ENCODE measurements at places on chromosomes 4 and X.

DNA sequence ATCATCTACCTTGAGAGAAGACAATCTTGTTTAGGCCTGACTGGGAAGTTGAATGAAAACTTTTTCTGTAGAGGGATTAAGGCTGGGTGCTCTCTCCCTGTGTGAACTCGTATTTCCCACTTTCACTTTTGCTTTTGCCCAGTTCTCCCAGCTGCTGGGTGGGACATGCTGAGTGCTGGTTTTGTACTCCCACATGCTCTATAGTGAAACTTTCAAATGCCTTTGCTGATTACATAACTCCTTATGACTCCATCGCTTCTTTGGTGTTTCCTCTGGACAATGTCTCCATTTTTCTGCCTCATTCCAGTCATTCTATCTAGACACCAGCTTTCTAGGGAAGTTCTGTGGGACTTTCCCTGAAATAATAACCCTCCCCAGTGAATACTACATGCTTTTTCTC, 100.5 kb downstream of the CLNK start:
- DNase-seq = no peak

- DNase-seq = no peak
Measured at GRCh38 chr4:77636902-77637301, 31.3 kb downstream of the CXCL13 start.

GRCh38 chrX:34961662-34962061, 19.1 kb downstream of the FAM47B start:
- no peak for DNase-seq

- DNase-seq = no peak
Measured at GRCh38 chrX:16465081-16465876, 184.7 kb upstream of the S100G start.

DNA sequence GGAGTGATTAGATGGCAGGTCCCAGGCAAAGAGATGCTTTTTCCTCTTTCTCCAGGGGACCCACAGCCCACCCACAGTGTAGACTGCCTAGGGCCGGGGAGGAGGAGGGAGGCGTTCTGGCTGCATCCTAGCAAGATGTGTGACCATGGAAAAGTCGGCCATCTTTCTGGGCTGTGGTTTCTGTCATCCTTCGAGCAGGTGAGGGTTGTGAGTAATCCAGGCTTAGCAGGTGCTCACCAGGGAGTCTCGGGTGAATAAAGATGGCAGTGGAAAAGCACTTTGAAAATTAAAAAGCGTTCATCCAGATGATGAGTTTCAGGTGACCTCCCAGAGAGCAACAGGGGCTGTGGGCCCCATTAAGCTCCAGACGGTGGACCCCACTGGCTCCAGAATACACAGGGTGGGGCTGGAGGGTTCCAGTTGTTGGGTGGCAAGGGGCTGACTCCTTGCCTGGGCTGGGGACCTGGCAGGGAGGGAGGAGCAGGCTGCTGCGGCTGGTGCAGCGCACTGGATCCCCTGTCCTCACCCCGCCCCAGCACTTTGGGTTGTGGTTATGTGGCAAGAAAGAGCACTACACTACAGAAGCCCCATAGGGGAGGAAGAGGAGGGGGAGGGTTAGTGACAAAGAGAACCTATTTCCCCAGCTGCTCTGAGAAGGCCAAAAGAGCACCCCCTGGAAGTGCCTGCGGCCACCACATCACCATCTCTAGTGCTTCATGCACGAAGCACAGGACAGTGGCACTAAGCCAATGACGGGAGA, 23.7 kb downstream of the ELF4 start:
- DNase-seq = peak; percentile 56

DNA sequence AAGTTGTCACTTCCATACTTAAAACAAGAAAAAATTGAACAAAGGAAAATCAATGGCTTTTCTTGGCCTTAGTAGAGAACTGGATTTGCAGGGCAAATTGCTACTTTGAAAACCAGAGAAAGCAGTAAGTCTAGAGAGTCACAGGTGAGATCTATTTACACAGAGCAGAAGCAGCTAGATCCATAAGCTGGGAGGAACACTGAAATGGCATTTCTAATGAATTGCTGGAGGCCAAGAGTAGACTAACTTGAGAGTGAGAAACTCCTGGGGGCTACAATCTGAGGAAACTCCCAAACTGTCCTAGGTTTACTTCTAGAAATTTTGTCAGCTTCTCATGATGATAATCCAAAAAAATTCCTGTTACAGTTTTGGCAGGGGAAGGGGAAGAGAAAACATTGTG, 133.3 kb downstream of the SPCS3 start:
- DNase-seq = no peak

- DNase-seq = no peak
Measured at GRCh38 chr4:128349921-128350320, 62.3 kb upstream of the PGRMC2 start.

- DNase-seq = no peak
Measured at GRCh38 chrX:72247206-72247942, 8.5 kb upstream of the ERCC6L start.

GRCh38 chr4:22471999-22472461, 43.8 kb downstream of the ADGRA3 start:
- DNase-seq = no peak

GRCh38 chr4:99853999-99854398, 37.4 kb downstream of the DAPP1 start:
- DNase-seq = no peak

- no peak for DNase-seq
Measured at GRCh38 chr4:19030536-19030935, 1009.0 kb upstream of the LCORL start.

GRCh38 chr4:185921583-185922555, 109.9 kb upstream of the SORBS2 start:
- DNase-seq = no peak

DNA sequence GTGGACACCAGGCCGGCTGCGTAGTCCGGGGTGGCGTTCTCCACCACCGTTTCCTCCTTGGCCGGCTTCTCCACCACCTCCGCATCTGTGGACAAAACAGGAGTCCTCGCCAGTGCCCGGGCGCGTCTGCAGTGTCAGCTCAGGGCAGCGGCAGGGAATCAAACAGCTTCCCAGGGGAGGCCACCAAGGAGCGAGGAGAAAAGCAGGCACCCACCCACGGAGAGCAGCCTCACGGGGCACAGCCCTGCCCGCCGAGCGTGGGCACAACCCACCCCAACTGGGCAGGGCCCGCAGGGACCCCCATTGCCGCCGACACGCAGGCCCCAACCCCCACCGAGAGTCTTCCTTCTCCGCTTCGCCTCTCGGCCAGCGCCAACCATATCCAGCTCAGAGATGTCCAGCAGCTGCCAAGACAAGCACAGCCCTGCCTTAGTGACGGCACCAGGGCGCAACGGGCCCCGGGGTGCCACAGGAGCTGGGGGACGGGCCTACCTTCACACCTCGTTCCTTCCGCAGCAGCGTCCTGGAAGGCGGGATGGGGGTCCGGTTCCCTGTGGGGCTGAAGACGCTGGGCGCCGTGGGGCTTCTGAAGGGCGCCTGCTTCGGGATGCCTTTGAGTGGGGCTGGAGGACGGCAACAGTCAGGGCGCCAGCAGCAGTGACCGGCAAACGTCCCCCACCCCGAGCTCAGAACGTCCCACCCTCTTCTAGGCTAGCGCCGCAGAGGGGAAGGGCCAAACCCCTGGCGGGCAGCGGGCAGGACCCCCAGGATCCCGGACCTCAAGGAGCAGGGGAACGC, 22.8 kb downstream of the NELFA start:
- DNase-seq = no peak

- DNase-seq = no peak
Measured at GRCh38 chr4:76590798-76591281, 155.8 kb downstream of the SHROOM3 start.

DNA sequence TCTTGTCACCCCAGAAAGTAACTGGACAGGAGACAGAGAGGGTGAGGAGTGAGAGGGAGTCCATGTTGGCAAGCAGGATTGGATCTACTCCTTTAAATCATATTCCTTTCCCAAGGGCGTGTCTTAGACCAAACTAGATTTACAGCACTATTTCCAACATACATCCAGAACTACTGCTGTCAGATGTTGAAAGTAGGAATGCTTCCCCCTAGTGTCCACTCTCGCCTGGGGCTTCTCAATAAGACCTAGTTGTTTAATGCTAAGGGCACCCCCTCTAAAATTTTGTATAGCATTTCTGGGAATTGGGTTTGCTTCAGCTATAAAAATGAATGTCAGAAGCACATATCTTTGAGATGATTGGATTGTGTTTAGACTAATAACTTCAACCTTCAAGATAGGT, 13.3 kb downstream of the OFD1 start:
- DNase-seq = peak; percentile 38

GRCh38 chrX:136780763-136781162, at the start of gene ARHGEF6:
Gene ARHGEF6 (minus strand): TSS chrX:136780932. CDS start chrX:136780882, 50 bp downstream.
- peak; percentile 22 for DNase-seq

GRCh38 chrX:134803551-134804183, 145.4 kb upstream of the PLAC1 start:
- DNase-seq = no peak

DNA sequence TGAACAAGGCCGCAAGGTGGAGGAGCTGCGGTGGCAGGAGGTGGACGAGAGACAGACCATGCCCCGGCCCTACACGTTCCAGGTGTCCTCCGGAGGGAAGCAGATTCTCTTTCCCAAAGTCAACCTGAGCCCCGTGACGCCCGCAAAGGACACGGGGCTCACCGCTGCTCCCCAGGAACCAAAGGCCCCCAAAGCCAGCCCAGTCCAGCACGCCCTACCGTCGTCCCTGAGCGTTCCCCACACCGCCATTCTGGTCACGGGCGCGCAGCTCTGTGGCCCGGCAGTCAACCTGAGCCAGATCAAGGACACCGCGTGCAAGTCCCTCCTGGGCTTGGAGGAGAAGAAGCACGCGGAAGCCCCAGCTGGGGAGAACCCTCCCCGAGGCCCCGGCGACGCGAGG, 72.2 kb downstream of the AASDH start:
- no peak for DNase-seq

- DNase-seq = no peak
Measured at GRCh38 chr4:4599481-4600275, 57.8 kb upstream of the STX18 start.

GRCh38 chr4:118396881-118397622, 44.2 kb upstream of the PRSS12 start:
- DNase-seq = no peak

GRCh38 chr4:138919094-138919936, 96.3 kb upstream of the NOCT start:
- DNase-seq = no peak

GRCh38 chrX:44082829-44083228, 109.6 kb upstream of the NDP start:
- DNase-seq = no peak

DNA sequence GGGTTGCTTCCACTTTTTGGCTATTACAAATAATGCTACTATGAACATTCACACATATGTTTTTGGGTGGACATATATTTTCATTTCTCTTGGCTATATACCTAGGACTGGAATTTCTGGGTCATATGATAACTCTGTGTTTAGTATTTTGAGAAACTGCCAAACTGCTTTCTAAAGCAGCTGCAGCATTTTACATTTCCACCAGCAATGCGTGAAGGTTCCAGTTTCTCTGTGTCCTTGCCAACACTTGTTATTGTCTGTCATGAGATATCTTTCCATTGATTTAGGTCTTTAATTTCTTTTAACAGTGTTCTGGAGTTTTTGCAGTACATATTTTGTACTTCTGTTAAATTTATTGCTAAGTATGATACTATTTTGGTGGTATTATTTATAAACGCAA, 48.3 kb downstream of the CLCN5 start:
- no peak for DNase-seq

GRCh38 chr4:150080875-150081274, 2.6 kb downstream of the DCLK2 start:
- no peak for DNase-seq

GRCh38 chr4:17324386-17324830, 187.5 kb downstream of the QDPR start:
- peak; percentile 63 for DNase-seq

- no peak for DNase-seq
Measured at GRCh38 chr4:4439782-4440181, 52.9 kb downstream of the NSG1 start.

GRCh38 chr4:68390205-68390935, 40.5 kb upstream of the YTHDC1 start:
- DNase-seq = no peak

GRCh38 chr4:61201961-61202637, 2.0 kb downstream of the ADGRL3 start:
- DNase-seq = no peak

DNA sequence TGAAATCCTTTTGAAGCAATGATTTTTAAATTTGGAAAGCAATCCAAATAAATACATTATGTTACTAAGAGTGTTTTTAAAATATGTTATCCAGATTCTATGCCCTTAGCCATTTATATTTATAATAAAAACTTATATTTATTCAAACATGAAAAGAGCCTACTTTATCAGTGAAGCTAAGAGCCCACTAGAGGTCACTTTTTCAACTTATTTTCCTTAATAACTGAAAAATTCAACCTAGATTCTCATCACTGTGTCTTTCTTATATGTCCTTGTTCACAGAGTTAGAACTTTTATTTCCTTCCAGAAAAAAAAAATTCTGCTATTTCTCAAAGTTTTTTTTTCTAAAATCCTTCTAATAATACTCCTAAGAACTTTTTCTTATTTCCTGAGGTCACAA, 23.9 kb downstream of the PRDM8 start:
- no peak for DNase-seq

GRCh38 chrX:154981116-154981411, 41.5 kb downstream of the F8 start:
- DNase-seq = no peak

DNA sequence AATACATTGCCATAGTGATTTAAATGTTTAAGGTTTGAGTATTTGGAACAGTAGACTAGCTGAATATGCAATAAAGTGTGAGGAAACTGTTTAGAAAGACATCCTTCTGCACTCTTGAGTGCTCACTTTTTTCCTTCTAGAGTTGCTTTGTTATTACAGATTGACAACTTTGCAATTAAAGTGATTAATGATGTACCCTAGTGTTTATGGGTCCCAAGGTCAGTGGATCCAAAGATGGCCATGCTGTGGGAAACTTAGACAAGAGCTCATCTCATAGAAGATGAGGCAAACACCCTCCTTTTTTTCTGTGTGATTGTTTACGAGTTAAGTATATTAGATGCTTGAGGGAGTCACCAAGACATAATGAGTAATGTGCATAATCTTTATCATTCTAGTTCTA, 118.8 kb downstream of the PDLIM5 start:
- no peak for DNase-seq

GRCh38 chr4:77800483-77801259, 18.5 kb downstream of the CNOT6L start:
- DNase-seq = no peak

- peak; percentile 59 for DNase-seq
Measured at GRCh38 chrX:154457491-154458115, 478 bp upstream of the PLXNA3 start.

DNA sequence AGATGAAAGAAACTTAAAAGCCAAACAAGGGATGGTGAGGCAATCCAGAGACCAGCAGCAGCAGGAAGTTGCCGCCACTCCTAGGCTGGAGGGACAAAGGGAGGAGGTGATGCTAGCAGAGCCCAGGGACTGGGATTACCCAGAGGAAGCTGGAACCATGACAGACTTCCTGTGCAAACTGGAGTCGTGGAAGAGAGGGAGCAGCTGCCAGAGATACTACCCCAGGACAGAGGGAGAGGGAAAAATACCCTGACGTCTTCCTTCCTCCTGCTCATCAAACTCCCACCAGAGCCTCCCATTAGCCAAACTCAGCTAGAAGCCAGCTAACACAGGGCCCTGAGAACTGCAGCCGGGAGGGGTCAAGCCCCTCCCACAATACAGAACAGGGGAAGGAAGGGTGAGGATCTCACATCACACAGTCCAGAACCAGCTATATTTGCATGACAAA, 101.2 kb upstream of the KLF3 start:
- no peak for DNase-seq

GRCh38 chr4:54877006-54877405, 219.2 kb downstream of the KIT start:
- DNase-seq = no peak

- DNase-seq = no peak
Measured at GRCh38 chrX:56791456-56791855, 62.4 kb downstream of the NBDY start.

- DNase-seq = no peak
Measured at GRCh38 chr4:147334478-147334877, 146.4 kb upstream of the EDNRA start.

Data from activated CD8-positive, alpha-beta memory T cell treated with anti-CD3 and anti-CD28 coated beads, Interleukin-2, amount 50 U/mL, for 4 hours (primary cell).